Mesothelial cell of epicardium (in vitro differentiated cells): ENCODE measurements at places on chromosomes 2 and 18.

GRCh38 chr2:47265751-47266231, 110.7 kb upstream of the STPG4 start:
- no peak for DNase-seq

GRCh38 chr18:58046794-58047555, 2.9 kb downstream of the NEDD4L start:
- DNase-seq = no peak

GRCh38 chr2:224343226-224343625, 58.7 kb downstream of the FAM124B start:
- DNase-seq = no peak

DNA sequence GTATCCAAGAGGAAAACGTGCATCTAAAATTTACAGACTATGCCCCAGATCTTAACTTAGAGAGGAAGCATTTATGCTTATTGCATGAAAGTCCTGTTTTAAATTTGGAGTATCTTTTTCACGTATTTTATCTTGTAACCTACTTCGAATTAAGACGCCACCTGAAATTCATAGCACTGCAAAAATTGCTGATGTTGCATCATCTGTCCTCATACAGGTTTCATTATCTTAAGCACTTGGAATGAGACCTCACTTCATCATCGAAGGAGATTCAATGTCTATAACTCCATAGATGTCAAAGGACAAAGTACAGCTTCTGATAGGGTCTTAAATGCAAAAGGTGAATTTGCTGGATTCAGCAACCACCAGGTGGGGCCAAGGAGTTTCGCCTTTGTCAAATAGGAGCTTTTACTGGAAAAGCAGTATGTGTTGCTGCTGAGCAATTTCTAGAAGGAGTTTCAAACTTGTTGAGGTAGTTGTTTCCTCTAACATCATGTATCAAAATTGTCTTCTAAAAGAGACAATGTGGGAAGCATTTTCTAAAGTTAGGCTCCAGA, 106.4 kb upstream of the CCDC85A start:
- DNase-seq = peak; percentile 48

- no peak for DNase-seq
Measured at GRCh38 chr18:63297687-63298399, 21.7 kb downstream of the BCL2 start.

- no peak for DNase-seq
Measured at GRCh38 chr2:199818026-199818425, 33.0 kb downstream of the FTCDNL1 start.

- DNase-seq = no peak
Measured at GRCh38 chr2:46353509-46353908, 56.3 kb downstream of the EPAS1 start.

DNA sequence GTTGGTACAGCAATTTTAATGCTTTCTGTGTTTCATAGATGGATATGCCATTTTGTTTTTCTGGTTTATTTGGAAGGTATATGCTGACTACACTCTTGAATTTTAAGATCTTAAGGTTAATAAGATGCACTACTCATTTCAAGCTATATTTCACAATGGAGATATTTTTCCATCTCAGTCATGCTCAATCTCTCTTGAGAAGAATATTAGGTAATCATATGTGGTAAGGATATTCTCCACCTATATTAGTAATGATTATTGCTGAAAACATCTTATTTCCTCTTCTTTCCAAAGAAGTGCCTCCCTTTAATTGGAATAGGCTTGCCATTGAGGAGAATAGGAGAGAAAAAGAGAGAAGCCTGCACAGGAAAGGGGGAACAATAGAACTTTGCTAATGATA, 40.1 kb downstream of the EPB41L3 start:
- DNase-seq = no peak

DNA sequence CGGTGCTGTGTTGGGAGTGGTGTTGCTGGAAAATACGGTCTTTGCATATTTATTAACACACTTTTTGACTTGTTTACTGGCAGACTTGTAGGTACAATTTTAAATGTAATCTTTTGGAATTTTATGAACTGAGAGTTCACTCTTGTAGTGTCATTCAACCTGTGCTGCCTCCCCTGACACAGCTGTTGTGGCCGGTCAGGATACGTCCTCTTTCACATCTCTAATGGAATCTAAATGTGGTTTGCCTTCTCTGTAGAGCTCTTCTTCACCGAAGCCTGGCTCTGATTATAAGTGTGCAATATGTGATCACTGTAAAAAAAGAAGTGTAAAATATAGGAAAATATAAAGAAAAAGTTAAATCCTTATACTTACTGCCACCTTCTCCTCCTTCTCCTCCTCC, 94.7 kb downstream of the MAP4K4 start:
- no peak for DNase-seq

DNA sequence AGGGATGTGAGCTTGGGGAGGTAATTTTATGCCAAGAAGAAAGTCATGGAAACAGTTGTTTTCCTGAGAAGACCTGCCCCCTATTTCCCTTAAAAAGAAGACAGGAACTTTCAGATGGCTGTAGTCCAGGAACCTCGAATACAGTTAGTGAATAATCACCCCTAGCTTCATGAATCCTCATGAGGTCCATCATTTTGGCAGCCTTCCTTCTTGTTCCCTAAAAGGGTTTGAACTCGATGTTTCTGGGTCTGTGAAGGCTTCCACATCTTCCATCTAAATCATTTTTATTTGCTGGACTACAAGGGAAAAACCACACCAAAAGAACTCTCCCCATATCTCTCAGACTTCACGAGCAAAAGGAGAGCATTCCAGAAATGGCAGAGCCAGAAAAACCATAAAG, 290.8 kb downstream of the SLC4A3 start:
- no peak for DNase-seq

- DNase-seq = no peak
Measured at GRCh38 chr2:4427083-4427482, 723.7 kb downstream of the DCDC2C start.

DNA sequence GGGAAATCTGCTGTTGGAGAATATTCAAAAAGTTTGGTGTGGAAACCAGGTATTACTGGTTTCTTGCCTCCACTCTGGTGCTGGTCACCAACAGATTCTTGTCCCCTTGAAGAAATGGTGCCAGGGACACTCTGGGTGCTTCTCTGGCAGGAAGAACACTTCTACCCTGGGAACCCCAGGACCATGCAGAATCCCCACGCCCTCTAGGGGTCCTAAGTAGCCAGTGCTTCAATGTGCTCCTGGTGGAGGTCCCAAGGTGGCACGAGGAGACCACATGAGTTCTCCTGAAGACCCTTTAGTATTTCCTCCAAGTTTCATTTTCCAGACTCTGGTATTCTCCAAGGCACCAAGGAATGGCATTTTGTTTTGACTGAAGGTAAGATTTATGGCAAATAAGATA, 380.6 kb downstream of the TSN start:
- DNase-seq = no peak

DNA sequence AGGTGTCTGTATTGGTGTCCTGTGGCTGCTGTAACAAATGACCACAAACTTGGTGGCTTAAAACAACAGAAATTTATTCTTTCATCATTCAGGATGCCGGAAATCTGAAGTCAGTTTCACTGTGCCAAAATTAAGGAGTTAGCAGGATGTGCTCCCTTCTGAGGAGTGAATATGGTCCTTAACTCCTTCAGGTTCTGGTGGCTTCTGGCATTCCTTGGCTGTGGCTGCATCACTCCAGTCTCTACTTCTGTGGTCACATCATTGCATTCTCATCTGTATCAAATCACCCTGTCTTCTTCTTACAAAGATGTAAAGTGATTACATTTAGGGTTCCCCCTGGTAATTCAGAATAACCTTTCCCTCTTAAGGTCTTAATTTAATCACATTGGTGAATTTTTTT, 12.6 kb downstream of the GPD2 start:
- DNase-seq = no peak

DNA sequence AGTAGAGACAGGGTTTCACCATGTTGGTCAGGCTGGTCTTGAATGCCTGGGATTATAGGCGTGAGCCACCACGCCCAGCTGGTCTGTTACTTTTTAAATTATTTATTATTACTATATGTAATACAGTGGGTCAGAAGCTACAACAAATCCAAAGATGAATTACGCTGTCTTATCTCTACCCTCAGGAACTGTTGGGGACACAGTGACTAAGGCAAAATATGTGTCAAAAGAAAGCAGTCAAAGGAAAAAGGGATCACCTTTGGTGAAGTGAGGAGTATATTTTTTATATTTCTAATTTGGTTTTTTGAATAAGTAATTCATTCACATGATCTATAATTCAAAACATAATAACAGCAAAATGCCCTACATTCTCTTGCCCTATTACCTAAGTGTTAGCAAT, 4.7 kb downstream of the CREB1 start:
- no peak for DNase-seq

GRCh38 chr2:203690117-203690431, 16.4 kb upstream of the CD28 start:
- no peak for DNase-seq

DNA sequence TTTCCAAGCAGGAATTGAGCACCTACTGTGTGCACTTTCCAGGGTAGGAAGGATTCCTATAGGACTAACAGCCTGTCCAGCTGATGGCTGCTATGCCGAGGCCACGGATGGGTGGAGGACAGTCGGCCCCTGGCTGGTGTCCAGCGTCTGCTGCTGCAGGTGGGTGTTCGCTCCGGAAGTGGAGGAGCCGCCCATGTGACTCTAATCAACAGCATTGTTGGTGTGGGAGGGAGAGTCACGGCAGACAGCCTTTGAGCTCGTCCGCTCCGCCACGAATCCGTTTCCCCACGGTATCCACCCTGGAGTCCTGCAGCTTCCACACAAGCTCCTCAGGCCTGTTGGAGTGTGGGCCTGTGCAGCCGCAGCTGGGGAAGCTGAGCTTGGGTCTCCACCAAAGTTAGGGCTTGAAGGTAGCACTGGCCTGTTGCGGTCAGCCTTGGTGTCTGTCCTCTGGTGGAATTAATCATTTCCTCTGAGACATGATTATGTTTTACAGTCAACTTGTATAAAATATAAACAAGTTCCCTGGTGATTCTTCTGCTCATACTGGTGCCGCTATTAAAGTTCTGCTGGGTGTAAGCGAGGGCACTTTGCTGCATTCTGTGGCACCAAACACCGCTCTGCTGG, 185.9 kb upstream of the TPO start:
- DNase-seq = no peak

DNA sequence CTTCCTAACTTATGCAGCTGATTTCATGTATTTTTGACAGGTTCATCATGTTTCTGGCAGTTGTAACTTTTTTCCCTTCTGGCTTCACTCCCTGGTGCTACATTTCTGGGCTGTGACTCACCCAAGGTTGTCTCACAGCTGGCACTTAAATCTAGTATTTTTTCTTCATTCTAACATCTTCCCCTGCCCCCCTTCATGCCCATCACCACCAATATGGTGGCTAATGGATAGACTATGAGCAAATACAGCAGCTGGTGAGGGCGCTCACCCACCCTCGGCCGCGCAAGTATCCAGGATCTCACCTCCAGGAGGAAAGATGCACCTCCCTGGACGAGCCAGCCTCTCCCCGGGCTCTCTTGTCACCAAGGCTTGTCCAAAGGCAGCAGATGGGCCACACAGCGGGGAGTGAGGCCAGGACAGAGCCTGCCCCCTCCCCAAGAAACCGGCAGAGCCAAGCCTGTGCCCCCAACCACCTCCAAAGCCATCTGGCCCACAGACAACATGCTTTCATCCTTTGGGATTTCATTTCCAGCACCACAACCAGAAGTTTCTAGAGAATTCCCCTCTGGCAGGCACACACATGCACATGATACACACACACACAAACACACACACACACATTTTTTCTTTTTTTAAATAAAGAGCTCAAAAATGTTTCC, 39.1 kb downstream of the ATOH8 start:
- no peak for DNase-seq

DNA sequence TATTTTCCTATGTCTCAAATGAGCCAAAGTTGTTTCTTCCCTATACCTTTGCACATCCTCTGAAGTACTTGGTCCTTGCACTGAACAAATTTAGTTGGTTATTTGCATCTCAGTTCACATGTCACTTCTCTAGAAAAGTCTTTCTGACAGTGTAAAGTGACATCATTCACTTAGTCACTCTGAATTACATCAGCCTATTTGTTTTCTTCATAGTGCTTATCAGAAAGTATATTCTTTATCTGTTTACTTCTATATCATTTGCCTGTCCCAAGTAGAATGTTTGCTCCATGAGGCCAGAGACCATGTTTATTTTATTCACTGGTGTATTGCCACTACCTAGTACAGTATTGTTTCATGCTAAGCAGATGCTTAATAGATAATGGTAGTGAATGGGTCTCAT, 173.7 kb downstream of the HNMT start:
- DNase-seq = no peak

GRCh38 chr2:204258890-204259289, 286.4 kb upstream of the PARD3B start:
- DNase-seq = no peak

GRCh38 chr2:151292141-151292540, 2.7 kb upstream of the NMI start:
- no peak for DNase-seq

GRCh38 chr2:7559791-7560190, 642.6 kb downstream of the RNF144A start:
- DNase-seq = no peak

DNA sequence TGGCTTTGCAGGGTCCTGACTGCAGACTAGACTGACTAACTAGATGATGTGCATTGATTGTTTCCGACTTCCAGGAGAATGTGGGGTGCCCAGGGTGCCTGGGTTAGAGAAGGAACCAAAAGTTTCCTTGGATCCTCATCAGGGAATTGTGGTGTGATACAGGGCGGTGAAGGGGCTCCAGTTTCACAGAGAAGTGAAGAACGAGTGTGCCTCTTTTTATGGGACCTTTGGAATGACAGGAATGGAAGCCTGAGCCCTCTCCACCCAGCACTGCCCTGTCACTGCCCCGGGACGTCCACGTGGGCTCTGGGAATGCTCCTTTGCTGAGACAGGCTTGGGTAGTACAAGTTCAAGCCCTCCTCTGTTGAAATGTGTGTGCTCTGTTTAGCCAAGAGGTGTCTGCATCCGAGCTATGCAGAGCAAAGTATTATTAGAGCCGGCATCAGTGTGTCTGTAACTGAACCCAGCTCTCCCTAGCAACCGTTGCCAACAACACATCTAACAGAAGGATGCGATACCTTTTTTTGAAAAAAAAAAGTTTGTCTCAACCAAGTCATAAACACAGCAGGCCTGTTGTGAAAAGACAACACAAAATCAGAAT, 183.6 kb downstream of the SMAD7 start:
- no peak for DNase-seq

- no peak for DNase-seq
Measured at GRCh38 chr2:161107265-161107664, 53.0 kb upstream of the TANK start.

- no peak for DNase-seq
Measured at GRCh38 chr2:197263077-197263476, 47.5 kb downstream of the ANKRD44 start.

- DNase-seq = no peak
Measured at GRCh38 chr2:179274749-179275148, 10.1 kb upstream of the SESTD1 start.

GRCh38 chr2:192190474-192190873, 4.3 kb downstream of the TMEFF2 start:
- no peak for DNase-seq

DNA sequence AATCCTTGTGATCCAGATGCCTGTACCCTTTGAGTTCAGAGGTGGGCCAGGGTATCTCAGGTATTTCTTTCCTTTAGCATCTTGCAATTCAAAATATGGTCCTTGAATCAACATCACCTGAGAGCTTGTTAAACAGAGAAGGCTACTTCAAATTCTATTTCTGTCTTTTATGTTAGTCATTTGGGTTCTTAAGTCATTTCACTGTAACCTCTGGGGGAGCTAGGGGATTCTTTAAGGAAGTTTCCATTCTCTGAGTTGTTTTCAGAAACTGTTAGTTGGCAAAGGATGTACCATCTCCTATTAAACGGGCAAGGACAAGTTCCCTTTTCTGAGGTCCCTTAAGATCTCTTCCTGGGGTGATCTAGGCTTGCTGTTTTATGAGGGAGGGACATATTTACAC, 16.6 kb downstream of the CFLAR start:
- no peak for DNase-seq
